Renal cortical epithelial cell (primary cell): ENCODE measurements at places on chromosomes 4 and X.

DNA sequence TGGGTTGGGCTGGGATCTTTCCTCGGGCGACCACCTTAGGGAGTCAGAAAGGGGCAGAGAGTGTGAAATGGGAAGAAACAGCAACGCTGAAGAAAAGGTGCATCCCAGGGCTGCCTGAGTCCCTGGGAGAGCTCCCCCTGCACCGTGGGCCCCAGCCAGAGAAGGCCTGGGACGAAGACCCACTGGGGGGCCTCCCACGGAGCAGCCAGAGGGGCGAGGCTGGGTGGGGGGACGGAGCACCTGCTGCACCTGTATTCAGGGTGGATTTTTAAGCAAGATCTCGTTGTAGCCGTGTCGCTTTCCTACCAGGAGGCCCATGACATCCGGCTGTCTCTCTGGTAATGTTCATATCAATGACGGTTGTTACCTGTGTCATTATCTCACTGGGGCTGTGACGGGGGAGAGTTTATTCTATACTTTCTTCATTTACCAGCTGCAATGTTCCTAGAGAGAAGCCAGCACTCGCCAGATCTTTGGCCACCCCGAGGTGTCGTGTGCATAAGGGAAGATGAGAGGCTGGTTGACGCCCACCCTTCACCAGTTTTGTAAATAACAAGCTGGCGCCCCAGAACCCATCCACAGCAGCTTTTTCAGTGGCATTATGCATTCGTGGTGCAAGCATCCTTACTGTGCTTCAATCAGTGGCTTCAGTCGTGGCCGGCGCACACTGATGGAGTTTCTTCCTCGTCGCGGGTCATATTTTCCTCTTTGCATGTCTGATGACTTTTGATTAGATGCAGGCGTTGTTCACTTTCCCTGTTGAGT, 5.6 kb upstream of the PCGF3 start:
- DNase-seq = no peak

DNA sequence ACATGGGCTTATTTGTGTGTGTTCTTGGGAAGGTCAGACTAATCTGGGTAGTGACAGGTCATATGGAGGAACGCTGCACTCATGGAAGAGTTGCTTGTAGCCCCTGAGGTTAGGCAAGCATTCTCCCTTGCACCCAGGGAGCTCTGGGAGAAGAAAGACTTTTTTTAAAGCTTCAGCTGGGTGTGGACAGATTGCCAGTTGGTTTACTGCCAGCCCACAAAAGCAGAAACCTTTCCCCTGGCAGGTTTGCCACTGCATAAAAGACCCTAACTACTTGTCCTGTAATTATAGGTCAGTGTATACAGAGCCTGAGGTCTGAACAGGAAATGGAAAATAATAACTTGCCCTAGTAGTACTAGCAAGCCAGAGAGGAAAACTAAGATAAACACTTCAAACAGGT, 7.4 kb upstream of the NFKB1 start:
- DNase-seq = peak; percentile 37

- no peak for DNase-seq
Measured at GRCh38 chrX:134572816-134573682, 85.2 kb downstream of the PLAC1 start.

- no peak for DNase-seq
Measured at GRCh38 chr4:10879411-10880110, 195.0 kb upstream of the CLNK start.
